T-cell (primary cell): ENCODE measurements at places on chromosomes 3 and 15. TPM values are rescaled to one million over a fixed set of nuclear protein-coding genes. Genes with fewer than 3 reads are reported as not detected.

The CCR8 gene
- 6.7 TPM for total RNA-seq

The ZNF710 gene
- 17.7 TPM for total RNA-seq

The COLQ gene
- total RNA-seq = 7.2 TPM

The INAFM2 gene
- 6.3 TPM for total RNA-seq

The FOXB1 gene
- total RNA-seq = 0.15 TPM

The NLGN1 gene
- total RNA-seq = not detected

The ISL2 gene
- total RNA-seq = not detected

The VILL gene
- total RNA-seq = 44.1 TPM

DNA sequence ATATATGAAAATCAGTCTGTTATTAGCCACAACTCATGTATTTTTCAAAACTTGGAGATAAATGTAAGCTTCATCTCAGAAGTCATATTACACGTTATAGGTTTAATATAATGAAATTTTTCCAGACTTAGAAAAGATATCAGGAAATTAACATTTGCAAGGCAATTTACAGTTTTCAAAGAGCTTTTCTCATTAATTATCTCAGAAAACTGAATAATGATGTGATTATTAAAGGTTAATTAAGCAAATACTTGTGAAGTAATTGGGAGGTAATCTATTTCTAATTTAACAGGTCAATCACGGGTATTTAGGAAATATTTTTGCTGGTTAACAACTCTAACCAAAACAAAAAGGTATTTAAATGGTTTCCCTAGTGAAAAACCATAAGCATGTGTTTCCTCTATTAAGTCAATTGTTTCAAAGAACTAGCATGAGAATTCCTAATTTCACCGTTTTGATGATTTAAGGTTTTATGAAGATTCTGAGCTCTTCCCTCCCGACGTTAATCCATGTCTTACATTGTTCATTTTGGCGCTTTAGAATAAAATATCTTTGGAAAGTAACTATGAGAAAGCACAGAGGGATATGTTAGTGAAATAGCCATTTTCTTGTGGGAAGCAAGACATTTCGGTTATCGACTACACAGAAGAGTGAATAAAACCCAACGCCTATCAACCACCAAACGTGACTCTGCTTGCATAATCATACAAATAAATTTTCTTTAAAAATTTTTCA lies 1.5 kb upstream of the NEO1 start:
- DNase-seq = no peak

DNA sequence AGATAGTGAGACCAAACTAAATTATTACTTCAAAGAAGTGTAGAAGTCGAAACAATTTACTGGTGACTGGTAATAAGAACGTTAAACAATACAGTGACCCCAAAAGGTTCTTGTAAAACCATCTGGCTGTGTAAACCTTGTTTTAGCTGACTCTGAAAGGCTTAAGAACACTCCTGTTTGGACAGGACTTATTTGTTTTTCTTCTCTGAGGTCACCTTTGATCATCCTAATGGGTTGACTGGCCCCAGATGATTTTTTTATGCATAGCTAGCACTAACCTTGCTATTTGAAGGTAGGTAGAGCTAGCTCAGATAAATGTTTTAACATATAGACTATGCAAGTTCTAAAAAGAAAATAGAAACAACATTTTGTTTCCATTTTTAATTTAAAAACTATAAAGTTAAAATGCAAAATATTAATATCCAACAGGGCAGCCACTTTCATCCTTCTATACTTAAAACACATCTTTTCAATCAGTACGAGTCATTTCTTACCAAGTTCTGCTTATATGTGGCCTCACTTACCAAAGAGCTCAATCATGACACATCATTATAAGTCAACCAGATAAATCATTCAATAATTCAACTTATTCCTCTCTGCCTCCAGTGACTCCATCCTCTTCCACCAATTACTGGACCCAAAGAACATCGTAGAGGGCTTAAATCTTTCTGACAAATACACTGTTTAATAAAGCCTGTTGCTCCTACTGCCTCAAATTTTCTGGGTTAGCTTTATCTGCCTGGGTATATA lies 158.8 kb downstream of the SSR3 start:
- DNase-seq = no peak

DNA sequence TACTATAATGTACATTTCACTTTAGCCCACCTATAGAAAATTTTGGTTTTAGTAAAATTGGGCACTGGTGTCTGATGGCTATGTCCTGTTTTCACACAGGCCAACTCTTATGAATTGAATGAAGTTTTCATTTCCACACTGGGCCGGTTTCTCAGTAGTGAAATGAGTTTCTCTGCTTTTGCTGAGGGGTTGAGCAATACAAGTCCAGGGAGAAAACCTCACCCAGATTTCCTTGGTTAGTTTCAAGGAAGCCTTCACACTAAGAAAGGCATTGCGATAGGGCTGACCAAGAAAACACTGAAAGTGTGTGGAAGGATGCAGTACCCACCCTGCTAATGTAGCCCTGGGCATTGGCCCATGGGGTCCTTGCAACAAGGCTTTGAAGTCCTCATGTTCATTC lies 331.5 kb upstream of the CFAP20DC start:
- no peak for DNase-seq

DNA sequence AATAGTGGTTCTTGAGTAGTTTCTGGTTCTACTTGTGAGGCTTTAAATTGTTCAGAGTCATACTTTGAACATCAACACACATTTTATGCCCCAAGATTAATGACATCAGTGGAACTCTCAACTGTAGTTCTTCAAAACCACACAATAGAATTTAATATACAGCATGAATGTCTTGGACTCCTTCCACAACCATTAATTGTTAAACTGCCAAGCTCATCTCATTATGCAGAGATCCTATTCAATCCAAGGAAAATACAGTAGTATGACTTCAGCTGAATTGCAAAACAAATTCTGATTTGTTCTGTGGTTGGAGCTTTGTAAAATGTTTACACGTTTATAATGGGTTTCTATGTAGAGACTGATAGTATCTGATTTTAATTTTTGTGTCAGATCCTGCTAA lies 199.2 kb upstream of the SLC2A2 start:
- DNase-seq = no peak

- DNase-seq = no peak
Measured at GRCh38 chr3:194224471-194225417, 88.8 kb downstream of the HES1 start.

DNA sequence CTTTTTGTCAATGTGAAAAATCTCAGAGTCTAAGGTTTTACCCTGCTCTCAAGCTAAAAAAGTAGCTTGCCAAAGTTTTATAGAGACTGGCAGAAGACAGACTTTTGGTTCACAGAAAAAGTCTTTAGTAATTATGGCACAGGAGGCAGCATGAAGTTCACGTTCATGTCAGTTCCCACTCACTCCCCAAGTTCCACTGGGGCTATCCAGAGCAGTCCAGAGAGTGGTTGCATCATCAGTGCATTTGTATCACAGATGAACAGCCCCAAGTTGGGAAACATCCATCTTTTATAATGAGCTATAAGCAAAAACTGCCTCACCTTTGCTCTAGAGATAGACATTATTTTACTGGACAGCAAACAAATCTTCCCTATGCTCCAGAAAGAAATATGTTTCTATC lies 454.1 kb upstream of the AGTR1 start:
- no peak for DNase-seq

DNA sequence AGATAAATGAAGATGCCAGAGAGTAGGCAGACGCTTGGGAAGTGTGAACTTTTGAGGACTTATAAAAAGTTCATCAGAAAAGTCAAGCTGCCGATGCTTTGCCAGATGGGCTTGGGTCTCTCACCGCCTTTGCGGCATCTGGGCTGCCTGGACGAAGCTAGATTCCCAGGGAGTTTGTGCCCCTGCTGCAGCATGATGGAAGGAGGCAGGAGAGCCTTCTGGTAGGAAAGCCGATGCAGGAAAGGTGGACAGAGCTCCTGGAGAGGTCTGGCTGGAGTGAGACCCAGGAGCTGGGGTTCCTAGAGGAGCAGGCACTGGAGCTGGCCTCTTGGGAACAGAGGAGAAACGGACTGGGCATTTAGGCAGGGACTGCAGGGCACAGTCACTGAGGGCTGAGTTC lies 51.9 kb upstream of the ATP2B2 start:
- no peak for DNase-seq

- DNase-seq = no peak
Measured at GRCh38 chr3:195612075-195612800, 28.5 kb upstream of the APOD start.

DNA sequence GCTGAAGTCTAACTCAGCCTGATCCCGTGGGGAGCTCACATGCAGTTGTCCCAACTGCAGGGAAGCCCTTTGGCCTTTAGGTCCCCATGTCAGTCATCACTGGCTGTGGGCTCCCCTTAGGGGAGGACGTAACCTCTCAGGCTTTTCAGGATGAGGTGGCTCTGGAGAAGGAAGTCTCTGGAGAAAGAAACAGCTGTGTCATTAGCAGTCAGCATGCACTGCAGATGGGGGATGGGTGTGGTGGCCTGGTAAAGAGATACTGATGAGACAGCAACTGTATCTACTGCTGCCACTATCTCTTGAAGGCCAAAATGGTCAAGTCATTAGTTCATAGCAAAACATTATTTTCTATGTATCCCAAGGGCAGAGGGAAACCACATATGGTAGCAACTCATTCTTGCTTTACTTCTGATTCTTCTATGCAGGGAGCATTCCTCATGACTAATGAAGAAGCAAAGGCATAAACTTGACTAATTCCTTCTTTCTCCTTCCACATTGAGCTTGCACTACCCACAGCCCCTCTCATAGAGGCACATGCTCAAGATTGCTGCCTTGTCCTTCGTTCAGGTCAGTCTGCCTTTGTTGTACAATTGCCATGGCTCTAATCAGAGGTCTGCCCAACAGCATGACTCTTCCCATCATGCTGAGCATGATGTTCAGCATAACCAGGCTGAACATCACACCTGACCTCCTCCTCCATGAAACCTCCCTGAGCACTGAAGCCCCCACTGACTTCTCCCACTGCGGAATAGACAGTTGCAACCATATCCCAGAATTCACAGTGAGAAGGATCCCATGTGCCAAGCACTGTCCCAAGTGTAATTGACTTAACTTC lies 47.8 kb upstream of the TMEM158 start:
- DNase-seq = no peak

DNA sequence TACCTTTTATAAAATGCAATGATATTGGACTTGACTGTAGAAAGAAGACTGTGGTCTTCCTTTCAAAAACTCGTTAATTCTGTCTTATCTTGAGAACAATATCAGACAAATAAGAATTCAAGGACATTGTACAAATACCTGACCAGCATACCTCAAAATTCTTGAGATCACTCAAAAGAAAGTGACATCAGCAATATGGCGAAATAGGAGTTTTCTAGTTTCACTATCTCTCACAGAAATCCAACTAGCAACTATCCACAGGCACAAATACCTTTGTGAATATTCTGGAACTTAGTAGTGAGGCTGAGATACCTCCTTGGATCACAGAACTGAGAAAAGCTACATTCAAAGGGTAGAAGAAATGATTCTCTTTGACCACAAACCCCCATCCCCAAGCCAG lies 419.7 kb downstream of the ZNF385D start:
- no peak for DNase-seq

DNA sequence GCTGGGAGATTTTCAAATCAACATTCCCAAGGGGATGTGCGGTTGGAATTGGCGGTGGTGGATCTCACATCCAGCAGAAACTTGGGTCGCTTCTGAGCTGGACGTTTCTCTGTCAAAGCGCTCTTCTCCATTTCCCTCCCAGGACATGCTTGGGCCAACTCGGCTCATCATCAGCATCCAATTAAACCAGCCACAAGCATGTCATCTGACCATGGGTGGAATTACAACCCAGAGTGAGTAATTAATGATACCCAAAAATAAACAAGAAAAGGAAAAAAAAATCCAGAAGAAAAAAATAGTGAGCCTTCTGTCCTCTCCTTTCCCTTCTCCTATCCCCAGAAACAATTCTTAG lies 111.2 kb downstream of the XXYLT1 start:
- DNase-seq = no peak

GRCh38 chr15:97012986-97013385 lies 682.5 kb downstream of the NR2F2 start:
- no peak for DNase-seq

DNA sequence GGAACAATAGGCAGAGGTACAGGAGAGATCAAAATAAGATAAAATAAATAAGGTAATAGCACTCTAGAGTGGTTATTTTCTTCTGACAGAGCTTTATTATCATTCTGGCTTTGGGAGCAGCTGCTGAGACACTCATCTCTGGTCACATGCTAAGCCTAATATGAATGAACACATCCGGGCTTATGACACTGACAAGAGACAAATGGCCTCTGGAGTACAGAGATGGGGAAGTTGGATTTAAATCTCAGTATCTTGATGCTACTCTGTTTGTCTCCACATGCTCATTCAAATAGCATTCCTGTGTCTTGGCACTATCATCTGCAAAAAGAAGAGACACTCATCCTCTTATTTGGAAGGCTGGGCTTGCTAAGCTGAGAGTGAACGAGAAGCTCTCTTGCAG lies 55.6 kb downstream of the TMEM45A start:
- DNase-seq = no peak

- no peak for DNase-seq
Measured at GRCh38 chr3:138937690-138938055, 9.3 kb downstream of the FOXL2 start.

DNA sequence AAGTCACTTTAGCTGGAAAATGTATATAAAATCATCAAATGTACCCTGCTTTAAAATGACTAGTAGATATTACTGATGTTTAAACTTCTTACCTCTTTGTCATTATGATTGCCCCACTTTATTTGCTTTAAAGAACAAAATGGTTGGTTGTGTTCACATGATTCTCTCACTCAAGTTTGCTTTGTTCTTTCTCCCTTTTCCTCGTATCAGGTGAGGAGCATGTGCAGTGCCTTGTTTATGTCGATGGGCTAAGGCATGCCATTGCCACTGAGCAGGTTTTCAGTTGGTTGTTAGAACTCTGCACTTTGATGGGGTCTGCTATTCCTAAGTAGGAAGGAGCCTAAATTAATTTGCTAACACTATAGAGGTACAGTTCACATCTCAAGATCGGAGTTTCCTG lies 5.3 kb downstream of the MAP2K5 start:
- no peak for DNase-seq

- DNase-seq = no peak
Measured at GRCh38 chr3:123582315-123582714, 2.5 kb downstream of the HACD2 start.

DNA sequence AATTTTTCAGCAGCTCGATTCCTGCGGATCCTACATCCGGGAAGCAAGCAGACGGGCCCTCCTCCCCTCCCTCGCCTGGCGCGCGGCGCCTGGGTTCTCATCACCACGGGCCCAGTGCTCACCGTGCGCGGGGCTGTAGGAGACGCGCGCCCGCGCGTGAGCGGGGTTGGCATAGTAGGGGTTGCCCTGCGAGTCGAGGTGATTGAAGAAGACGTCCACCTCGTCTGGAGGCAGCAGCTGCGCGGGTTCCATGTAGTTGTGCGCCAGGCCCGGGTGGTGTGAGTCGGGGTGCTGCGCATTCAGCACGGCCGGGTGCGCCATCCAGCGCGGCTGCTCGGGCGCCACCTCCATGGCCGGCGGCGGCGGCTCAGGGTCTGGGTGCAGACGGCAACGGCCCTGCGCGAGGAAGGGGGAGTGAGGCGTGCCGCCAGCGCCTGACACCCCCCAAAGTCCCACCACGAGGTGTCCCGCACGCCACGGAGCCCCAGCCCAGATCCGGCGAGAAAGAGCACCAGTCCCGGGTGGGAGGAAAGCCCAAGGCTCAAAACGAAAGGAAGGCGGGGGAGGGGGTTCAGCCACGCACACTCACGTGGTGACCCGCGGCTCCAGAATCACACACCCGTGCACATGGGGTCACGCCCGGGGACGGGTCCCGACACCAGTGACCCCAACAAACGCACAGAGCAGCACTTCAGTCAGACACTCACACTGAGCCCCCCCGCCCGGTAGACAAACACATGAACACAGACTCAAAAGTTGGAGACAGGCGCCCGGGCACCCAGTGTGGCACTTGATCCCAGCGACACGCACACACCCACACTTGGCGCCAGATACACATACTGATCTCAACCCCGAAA lies 6.1 kb downstream of the GATA2 start:
- no peak for DNase-seq
